ENCODE measurements at places on chromosomes 5 and 9.

GRCh38 chr5:134207696-134208095 lies 18.2 kb downstream of the PPP2CA start:
- DNase-seq, result no peak

DNA sequence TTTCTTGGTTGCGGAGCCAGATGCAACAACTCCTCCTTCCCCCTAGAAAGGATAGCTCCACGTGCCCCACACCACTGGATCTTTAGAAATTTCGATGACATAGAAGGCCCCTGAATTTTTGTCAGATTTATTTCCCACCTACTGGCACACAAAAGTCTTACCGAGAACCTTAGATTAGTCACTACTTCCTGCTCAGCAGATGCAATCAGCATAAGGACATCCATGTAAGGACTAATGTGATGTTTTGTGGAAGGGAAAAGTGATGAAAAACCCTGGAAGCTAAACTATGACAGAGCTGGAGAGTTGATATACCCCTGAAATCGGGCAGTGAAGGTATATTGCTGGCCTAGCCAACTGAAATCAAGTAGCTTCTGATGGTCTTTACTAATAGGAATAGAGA lies 125.5 kb upstream of the NFIL3 start:
- no peak for DNase-seq

GRCh38 chr9:76733096-76733495 lies 31.1 kb upstream of the PCA3 start:
- no peak for DNase-seq

GRCh38 chr5:36883894-36884462 lies 7.4 kb downstream of the NIPBL start:
- DNase-seq, result no peak

DNA sequence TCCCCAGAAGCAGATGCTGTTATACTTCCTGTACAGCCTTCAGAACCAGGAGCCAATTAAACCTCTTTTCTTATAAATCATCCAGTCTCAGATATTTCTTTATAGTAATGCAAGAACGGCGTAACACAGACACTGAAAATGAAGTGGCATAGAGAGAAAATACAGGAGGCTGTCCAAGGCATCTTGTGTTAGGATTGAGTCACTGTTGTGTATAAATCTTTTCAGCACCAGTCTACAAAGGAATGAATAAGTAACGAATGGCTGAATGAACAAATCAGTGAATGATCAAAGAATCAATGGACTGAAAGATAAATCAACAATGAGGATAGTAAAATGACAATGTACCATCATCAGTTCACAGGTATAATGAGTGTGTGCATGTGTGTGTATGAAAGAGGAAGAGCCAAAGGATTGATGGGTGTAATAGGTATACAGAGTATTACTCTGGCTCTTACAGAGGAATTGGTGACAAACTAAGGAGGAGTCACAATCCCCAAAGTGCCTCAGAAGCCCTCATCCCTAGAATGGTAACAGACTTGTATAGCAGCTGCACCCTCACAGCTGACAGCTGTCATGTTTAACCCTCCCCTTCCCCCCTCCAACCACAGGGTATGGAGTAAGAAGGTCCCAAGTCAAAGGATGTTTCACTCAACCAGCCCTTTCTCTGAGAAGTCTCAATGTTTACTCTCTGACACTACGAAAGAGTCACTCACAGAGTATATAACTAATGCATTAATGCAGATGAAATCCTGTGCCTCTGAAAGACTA lies 29.8 kb upstream of the MIER3 start:
- no peak for DNase-seq

GRCh38 chr9:134210511-134210907 lies 46.1 kb upstream of the RNU6ATAC start:
- no peak for DNase-seq

GRCh38 chr9:128249908-128250838 lies 25.6 kb downstream of the GOLGA2 start:
- peak; percentile 82 for DNase-seq

- DNase-seq, result no peak
Observed at GRCh38 chr9:36609306-36609705, 36.6 kb downstream of the MELK start.

GRCh38 chr9:34568774-34569173 lies 20.8 kb downstream of the CNTFR start:
- no peak for DNase-seq

- DNase-seq, result no peak
Observed at GRCh38 chr5:32138839-32139493, 35.2 kb downstream of the GOLPH3 start.

DNA sequence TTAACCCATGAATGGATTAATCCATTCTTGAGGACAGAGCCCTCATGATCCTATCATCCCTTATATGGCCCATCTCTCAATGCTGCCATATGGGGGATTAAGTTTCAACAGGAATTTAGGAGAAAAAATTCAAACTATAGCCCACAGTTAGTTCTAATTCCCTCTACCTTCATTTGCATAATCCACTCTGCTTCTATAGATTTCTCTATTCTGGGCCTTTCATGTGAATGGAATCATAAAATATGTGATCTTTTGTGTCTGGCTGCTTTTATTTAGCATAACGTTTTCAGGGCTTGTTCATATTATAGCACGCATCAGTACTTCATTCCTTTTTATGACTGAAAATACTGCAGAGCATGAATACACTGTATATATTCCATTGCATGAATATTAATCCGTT lies 55.4 kb downstream of the CTSL start:
- DNase-seq, result no peak

DNA sequence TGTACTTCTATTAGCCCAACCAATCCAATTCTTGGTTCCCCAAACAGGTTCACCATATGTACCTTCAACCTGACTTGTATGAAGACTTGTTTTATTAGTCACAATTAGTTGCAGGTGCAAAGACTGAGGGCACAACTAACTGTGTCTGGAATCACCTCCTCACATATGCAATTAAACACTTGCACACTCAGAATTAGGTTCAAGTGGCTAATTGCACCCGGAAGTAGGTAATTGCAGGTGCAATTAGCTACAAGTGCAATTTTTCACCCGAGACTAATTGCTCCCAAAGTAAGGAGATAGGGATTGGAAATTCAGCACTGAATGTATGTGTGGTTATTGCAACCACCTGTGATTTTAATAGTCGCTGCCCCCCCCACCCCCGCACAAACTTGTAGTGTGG lies 338.9 kb downstream of the ZSWIM6 start:
- DNase-seq, result no peak

- peak; percentile 60 for DNase-seq
Observed at GRCh38 chr9:110742741-110743371, 74.3 kb downstream of the MUSK start.

Measured in thyroid gland (tissue), 4 donors.